ENCODE measurements at places on chromosomes 2 and 18. TPM values are rescaled to one million over a fixed set of nuclear protein-coding genes. Genes with fewer than 3 reads are reported as not detected.

Gene CD8B
- 3.0 TPM for total RNA-seq

DNA sequence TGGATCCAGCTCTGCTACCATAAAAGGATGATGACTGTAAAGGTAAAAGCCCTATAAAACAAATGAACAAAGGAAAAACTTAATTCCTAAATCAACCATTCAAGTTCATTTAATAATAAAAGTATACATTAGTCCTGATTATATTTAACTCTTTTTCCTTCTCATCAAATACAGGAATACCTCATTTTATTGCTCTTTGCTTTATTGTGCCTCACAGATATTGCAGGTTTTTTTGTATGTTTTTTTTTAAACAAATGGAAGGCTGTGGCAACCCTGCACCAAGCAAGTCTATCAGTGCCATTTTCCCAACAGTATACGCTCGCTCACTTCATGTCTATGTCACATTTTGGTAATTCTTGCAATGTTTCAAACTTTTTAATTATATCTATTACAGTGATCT is 38.2 kb downstream of the USP37 start:
- no peak for DNase-seq

Gene GPBAR1
- 1.6 TPM for total RNA-seq

Gene CRYGD
- total RNA-seq = 3.4 TPM

Gene DYNAP
- 1.0 TPM for total RNA-seq

Gene KIF5C
- 46.5 TPM for total RNA-seq

- no peak for DNase-seq
Measured at GRCh38 chr18:58662118-58662517, 9.1 kb upstream of the MALT1 start.

GRCh38 chr18:6222271-6222670 is 192.4 kb downstream of the L3MBTL4 start:
- no peak for DNase-seq
